Activated T-cell treated with anti-CD3 and anti-CD28 coated beads for 24 hours (primary cell): ENCODE measurements at places on chromosomes 1 and 21.

- no peak for DNase-seq
Measured at GRCh38 chr21:33855190-33855589, 60.4 kb downstream of the ATP5PO start.

- peak; percentile 52 for DNase-seq
Measured at GRCh38 chr1:41416552-41417334, 55.5 kb downstream of the FOXO6 start.

GRCh38 chr1:119228335-119229080, 88.1 kb upstream of the WARS2 start:
- DNase-seq: no peak

DNA sequence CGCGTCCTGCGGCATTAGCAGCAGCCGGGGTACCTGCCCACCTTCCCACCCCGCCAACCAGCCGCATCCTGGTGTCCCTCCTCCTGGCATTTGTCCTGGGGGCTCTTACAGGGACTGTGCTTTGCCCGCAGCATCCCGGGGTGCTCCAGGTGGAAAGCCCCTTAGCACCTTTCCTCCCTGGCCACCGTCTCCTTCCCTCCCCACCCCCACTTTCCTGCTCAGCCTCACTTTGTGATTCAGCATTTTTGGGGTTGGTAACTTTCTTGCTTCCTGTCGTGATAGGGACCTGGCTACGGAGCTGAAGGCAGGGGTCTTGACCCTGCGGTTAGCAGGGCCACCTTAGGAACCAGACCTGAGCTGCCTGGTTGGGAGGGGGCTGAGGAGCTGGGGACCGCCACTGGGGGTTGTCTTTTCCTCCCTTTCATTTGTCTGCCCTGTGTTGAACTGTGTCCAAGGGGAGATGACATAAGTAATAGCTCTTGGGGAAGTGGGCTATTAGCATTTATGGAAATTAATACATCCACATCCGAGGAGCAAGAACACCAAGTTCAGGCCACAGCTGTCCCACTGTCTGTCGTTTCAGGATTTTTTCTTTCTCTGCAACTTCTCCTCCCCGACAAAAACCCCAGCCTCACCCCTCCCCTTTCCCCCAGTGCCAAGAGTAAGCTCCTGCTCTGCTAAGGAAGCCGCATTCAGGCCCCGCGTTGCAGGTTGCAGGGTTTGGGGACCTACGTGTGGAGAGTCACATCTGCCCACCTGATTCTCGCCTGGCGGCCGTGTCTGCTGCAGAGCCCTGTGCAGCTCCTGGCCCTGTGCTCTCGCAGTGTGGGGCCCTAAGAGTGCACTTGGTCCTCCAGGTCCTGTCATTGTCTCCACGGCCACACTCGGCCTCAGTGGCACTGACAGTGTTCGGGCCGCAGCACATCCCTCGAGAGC, 1.6 kb upstream of the NPHP4 start:
- DNase-seq: peak; percentile 23

DNA sequence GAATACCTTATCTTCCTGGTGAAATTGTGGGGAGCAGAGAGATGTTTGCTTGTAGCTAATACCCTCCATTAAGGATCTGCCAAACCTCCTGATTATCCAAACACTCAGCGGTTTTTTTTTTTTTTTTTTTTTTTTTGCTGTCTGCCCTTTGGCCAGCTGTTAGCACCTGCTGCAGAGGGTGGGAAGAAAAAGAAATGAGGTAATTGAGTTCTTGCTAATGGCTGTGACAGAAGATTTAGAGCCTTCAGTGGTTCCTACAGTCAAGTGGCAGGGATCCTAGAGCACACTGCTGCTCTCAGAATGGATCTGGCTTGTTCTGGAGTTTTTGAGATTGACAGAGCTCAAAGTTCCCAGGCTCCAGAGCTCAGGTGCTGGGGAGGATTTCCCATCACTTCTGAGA, 342.5 kb downstream of the DISC1 start:
- no peak for DNase-seq

DNA sequence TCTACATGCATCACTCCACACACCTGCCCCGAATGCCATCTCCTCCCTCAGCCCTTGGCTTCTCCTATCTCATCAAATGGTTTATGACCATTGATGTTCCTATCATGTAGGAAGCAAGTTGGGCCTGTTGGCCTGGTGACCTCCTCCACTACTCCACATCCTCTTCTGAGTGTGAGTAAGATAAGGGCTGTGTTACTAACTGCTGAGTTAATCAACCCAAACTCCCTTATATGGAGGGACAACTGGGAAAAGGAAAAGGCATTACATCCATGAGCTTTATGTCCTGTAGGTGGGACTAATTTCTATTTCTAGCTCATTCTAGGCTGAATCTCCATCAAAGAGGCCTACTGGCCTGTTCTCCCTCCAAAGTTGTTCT, 57.6 kb downstream of the WLS start:
- DNase-seq: no peak

GRCh38 chr1:75341537-75341936, 207.3 kb downstream of the LHX8 start:
- no peak for DNase-seq

GRCh38 chr1:41662765-41663437, 178.4 kb upstream of the EDN2 start:
- no peak for DNase-seq

DNA sequence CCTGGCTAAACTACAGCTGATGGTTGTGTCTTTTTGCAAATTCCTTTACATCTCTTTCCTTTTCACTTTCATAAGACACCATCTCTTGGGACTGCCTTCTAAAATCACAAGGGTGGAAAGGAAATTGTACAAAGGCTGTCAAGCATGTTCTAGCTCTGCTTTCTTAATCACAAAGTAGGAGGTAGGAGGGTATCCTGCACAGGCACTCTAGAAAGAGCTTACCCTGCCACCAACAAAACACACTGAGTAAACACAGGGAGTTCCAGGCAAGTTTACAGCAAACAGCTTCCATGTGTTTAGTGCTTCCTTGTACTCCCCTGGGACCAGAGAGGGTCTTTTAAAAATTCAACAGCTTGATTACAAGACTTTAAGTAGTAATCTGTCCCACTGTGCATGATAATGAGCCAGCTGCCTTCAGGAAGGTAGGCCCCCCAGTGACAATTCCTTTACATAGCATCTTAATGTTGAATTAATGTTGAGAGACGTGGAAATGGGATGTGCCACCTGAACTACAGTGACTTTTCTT, 2.4 kb downstream of the PLPP3 start:
- DNase-seq: no peak

DNA sequence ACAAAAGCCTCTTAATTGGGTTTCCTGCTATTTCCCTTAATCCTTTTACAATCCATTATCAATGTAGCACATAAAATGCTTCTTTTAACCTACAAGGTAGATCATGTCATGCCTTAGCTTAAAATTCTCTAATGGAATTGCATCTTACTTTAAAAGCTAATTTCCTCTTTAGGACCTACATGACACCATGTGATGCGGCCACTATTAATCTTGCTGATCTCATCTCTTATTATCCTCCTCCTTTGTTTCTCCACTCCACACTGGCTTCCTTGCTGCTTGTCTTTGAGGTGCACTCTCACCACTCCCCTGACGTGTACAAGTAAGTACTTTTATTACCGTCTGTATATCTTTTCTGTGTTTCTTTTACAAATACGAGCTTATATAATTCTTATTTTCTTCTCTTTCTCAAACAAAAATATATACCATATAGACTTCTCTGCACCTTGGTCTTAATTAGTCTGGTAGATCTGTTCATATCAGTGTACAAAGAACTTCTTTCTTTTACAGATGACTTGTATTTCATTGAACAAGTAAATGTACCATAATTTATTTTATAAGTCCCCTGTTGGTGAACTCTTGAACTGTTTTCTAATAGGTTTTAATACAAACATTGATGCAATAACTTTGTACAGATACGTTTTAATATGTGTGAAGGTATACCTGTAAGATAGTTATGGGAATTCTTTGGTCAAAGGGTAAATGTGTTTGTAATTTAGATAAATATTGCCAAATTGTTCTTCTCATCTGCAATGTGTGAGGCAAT, 28.2 kb downstream of the GPR88 start:
- DNase-seq: no peak

- no peak for DNase-seq
Measured at GRCh38 chr21:44838039-44838895, 20.4 kb upstream of the SUMO3 start.

DNA sequence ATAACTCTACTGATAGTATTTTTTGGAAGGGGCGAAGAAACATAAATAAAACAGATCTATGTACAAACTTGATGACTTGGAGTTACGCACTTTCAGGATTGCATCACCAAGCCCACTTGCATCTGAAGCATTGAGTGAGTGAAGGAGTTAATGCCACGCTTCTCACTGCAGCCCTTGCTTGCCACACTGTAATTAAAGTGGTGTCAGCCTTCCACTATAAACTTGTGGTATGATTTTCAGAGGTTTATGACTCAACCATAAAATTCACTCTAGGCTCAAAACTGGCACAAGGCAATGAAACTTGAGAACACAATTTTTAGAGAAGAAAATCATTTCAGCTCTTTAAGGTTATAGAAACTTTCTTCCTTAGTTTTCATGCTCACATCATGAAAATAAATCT, 93.9 kb upstream of the PRMT6 start:
- no peak for DNase-seq

DNA sequence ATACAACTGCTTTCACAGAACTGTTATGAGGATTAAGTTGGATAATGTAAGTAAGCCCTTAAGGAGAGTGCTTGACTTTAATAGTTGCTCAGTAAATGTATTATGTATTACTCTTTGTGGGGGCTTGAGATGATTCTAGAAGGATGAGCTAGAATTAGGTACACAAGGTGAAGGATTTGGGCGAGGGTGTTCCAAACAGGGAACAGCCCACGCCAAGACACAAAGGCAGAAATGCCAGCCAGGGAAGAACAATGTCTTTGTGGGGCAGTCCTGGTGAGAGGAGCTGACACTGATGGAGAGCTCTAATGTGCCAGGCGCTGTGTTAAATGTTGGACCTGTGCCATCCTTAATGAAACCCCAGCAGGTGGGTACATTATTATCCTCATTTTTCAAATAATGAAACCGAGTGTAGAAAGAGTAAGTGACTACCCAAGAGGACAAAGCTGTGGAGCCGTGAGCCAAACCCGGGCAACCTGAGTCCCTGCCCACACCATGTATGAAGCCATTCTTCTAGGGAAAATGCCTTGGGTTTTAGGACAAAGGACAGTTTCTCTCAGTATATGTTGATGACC, 362.4 kb downstream of the HHAT start:
- no peak for DNase-seq

- no peak for DNase-seq
Measured at GRCh38 chr1:226787071-226787470, 48.0 kb upstream of the ITPKB start.

DNA sequence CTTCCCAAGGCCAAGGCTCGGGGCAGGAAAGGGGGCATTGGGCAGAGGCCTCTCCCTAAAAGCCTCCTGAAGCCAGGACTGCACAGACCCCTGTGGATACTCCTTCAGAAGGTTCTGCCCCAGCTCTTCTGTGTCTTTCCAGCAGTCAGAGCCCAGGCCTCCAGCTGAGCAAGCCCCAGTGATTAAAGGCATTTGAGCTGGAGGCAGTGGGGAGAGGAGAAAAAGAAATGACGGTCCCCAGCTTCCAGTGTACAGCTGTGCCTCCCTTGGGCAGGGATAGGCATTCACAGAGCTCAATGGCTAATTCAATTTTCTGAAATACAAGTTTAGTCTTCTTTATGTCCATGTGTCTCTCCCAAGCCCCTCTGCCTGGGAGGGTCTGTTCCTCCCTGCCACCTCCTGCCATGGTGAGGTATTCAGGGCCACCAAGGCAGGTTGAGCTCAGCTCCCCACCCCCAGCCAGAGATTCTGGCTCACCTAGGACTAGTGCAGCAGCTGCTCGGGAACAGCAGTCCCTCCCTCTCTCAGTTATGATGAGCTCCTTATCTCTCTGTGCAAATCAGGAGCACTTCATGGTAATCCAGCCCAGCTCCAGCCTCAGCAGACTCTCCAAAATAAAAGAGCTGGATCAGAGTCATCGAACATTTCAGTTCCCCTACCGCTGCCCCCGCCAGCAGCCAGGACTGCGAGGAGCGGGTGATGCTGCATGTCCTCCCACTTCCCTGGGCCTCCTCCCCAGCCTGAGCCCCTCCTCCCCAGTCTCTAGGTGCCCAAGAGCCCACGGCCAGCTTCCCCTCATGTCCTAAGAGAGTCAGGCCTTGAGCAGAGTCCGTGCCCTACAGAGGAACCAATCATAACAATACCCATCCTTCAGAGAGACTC, 208.4 kb upstream of the ZC3H12A start:
- DNase-seq: no peak

DNA sequence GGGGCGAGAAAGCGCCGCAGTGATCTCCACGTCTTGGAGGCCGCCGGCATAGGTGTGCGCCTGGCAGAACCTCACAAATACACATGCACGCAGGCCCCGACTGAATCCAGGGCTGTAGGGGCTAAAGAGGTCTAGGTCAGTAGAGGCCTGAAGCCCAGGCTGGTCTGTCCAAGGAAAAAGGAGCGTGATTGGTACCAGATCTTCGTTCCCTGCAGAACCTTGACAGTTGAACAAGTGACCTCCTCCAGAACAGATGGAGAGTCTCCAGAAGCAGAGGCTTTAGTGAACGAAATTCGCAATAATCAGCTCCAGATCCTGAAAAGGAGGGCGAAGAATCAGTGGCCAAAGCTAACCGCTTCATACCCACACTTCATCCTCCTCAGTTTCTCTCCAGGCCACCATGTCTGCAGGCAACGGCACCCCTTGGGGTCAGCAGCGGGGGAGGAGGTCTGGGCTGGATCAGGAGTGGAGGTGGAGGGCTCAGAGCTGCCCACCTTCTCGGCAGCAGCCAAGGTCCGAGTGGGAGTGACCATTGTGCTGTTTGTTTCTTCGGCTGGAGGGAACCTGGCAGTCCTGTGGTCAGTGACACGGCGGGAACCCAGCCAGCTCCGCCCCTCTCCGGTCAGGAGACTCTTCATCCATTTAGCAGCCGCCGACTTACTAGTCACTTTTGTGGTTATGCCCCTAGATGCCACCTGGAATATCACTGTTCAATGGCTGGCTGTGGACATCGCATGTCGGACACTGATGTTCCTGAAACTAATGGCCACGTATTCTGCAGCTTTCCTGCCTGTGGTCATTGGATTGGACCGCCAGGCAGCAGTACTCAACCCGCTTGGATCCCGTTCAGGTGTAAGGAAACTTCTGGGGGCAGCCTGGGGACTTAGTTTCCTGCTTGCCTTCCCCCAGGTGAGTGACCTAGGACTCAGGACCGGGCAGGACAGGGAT, 749 bp upstream of the PEX11B start:
- no peak for DNase-seq

- no peak for DNase-seq
Measured at GRCh38 chr1:172883387-172883791, 167.4 kb downstream of the TNFSF18 start.

GRCh38 chr21:35083246-35083645, 34.1 kb upstream of the RUNX1 start:
- DNase-seq: no peak

DNA sequence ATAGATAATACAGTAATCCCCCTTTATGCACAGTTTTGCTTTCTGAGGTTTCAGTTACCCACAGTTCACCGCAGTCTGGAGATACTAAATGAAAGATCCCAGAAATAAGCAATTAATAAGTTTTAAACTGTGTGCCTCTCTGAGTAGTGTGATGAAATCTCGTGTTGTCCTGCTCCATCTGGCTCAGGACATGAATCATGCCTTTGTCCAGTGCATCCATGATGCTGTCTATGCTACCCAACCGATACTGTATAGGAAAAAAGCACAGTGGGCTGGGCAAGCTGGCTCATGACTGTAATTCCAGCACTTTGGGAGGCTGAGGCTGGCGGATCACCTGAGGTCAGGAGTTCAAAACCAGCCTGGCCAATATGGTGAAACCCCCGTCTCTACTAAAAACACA, 85.0 kb upstream of the SLC2A1 start:
- DNase-seq: no peak
